ENCODE measurements at places on chromosomes 3 and 15.

DNA sequence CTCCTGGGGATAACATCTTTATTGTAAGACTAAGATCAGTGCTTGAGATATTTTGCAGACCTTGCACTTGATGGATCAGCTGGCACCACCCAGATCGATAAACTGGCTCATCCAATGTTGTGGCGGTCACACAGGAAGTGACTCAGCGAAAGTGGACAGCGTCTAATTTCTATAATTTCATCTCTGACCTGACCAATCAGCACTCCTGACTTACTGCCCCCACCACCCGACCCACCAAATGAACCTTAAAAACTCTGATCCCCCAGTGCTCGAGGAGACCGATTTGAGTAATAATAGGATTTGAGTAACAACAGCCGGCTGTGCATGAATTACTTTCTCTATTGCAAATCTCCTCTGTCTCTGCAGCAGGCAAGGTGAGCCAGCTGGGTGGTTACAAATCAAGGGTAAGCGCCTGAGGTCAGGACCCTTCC, 62.7 kb upstream of the RNU6-1 start:
- no peak for DNase-seq

- DNase-seq = no peak
Measured at GRCh38 chr3:134061401-134061800, 31.7 kb upstream of the SLCO2A1 start.

- no peak for DNase-seq
Measured at GRCh38 chr15:86556396-86557017, 476.8 kb downstream of the AGBL1 start.

- no peak for DNase-seq
Measured at GRCh38 chr3:165070682-165071081, 7.6 kb downstream of the SI start.

GRCh38 chr3:71064291-71064955, 519.1 kb downstream of the FOXP1 start:
- DNase-seq = peak; percentile 58

- DNase-seq = no peak
Measured at GRCh38 chr3:170465955-170466354, 47.3 kb downstream of the CLDN11 start.

GRCh38 chr3:49534581-49535441, 19.5 kb upstream of the BSN start:
- no peak for DNase-seq

- no peak for DNase-seq
Measured at GRCh38 chr3:187516446-187517185, 148.4 kb downstream of the RTP4 start.

GRCh38 chr3:122318620-122319019, 6.4 kb upstream of the CSTA start:
- DNase-seq = no peak

DNA sequence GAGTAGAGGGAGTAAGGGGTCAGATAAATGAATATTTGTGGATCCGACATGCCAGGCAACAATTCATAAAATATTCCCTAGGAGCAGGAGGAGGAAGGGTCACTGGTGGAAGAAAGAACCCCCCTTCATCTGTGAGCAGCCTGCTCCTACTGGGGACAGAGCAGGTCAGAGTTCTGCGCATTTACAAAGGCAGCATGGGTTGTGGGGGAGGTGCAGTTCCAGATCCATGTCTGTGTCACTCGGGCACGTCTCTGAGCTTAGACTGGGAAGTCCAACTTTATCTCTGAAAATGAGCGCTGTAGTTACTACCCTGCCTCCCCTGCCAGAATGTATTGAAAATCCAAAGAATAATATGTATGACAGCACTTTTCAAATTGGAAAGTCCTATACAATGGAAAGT, 115.2 kb downstream of the GABRG3 start:
- DNase-seq = no peak

GRCh38 chr3:186277268-186277909, 84.6 kb downstream of the DGKG start:
- DNase-seq = peak; percentile 68

- no peak for DNase-seq
Measured at GRCh38 chr15:100932676-100933348, 13.7 kb downstream of the LRRK1 start.
